ENCODE measurements at places on chromosomes 7 and 10.

- DNase-seq, result no peak
Measured at GRCh38 chr10:34134602-34135001, 680.5 kb downstream of the PARD3 start.

GRCh38 chr7:43318188-43318770 is 205.8 kb downstream of the HECW1 start:
- no peak for DNase-seq

- no peak for DNase-seq
Measured at GRCh38 chr7:7746458-7746857, 28.1 kb upstream of the RPA3 start.

DNA sequence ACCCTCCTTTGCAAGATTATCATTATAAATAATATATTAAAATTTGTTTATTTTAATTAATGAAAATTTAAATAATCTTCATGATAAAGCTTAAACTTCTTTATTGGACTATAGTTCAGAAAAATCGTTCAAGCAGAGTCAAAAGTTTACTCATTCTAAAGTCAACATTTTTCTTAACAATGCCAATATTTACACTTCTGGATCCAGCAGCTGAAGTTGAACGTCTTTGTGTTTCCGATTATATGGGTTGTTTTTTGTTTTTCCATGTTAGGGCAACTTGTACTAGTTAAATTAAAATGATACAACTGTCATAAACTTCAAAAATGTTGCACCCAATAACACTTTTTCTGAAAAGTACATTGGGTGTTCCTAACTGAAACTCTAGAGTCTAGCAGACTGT is 43.8 kb downstream of the GRB10 start:
- no peak for DNase-seq

- DNase-seq, result no peak
Measured at GRCh38 chr10:132183046-132183445, 3.7 kb upstream of the DPYSL4 start.

- no peak for DNase-seq
Measured at GRCh38 chr10:122875843-122876466, 3.4 kb downstream of the FAM24B start.

- DNase-seq, result no peak
Measured at GRCh38 chr10:11086177-11086840, 68.6 kb downstream of the CELF2 start.

DNA sequence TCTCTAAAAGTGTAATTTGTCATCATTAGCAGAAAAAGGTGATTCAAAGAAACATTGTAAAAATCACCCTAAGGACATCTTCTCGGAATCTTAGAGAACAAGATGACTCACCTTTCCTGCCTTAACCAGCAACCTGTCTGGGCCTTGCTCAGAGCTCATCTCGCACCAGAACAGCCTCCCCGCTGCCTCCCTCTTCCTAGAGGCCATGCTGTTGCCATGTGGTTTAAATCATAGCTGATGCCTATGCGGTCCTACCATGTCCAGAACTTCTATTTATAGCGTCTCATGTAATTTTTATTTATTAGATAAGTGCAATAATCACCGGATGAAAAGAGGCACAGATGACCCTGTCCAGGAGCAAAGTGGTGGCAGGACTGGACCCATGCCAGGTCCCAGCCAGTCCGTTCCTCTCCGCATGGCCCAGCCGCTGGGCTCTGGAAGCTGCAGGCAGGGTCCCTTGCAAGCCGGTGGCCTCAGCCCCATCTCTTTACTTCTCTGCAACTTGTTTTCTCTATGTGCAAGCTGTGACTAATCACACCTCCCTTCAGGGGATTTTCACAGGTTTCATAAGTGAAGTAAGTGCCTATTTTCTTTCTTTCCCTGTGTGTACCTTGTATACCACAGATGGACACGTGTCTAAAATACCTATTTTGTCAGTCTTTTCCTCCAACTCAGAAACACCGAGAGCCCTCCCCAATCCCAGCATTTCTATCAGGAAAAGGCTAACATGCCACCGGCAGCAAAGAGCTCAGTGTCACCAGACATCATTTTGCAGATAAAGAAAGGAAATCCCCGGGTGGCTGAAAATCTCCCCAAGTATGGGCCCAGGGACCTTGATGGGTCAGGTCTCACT is 27.1 kb downstream of the KLF6 start:
- peak; percentile 57 for DNase-seq

- DNase-seq, result no peak
Measured at GRCh38 chr7:79719216-79719615, 265.7 kb upstream of the MAGI2 start.

GRCh38 chr7:35727571-35727970 is 32.6 kb upstream of the HERPUD2 start:
- DNase-seq, result peak; percentile 7

- DNase-seq, result no peak
Measured at GRCh38 chr10:86162696-86163400, 203.7 kb downstream of the GRID1 start.

DNA sequence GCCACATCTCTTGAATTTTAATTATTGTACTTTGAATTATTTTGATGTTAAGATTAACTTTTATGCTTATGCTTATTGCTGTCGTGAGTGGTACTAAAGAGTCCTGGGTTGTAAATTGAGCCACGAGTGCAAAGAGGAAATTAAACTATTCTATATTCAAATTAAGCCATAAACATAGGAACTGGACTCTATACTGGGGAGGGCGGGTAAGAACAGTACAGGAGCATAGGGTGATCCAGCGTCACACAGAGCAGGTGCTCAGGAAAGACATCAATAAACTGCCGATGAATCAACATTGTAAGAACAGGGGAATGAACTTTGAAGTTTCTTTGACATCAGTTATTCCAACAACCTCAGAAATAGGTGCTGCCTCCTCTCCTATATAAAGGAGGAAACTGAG is 219.6 kb downstream of the CACNB2 start:
- no peak for DNase-seq
